SJSA1 (cell line): ENCODE measurements at places on chromosomes 1 and 21. TPM values are rescaled to one million over a fixed set of nuclear protein-coding genes. Genes with fewer than 3 reads are reported as not detected.

DNA sequence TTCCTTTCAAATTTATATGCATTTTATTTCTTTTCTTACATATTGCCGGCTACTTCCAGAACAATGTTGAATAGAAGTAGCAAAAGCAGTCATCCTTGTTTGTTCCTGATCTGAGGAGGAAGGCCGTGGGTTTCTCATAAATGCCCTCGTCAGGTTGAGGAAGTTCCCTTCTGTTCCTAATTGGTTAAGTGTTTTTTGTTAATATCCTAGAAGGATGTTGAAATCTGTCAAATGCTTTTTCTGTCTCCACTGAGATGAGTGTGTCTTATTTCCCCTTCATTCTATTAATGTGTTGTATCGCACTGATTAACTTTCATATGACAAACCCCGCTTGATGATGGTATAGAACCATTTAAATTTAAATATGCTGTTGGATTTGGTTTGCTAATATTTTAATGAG lies 15.4 kb downstream of the TTLL10 start:
- DNase-seq: no peak

ERRFI1 gene
- 18.4 and 21.7 TPM in 2 replicates for total RNA-seq

TMEM53 gene
- 1.6 and 17.2 TPM in 2 replicates for total RNA-seq

- no peak for DNase-seq
Measured at GRCh38 chr1:162087111-162087510, 17.6 kb downstream of the NOS1AP start.

DNA sequence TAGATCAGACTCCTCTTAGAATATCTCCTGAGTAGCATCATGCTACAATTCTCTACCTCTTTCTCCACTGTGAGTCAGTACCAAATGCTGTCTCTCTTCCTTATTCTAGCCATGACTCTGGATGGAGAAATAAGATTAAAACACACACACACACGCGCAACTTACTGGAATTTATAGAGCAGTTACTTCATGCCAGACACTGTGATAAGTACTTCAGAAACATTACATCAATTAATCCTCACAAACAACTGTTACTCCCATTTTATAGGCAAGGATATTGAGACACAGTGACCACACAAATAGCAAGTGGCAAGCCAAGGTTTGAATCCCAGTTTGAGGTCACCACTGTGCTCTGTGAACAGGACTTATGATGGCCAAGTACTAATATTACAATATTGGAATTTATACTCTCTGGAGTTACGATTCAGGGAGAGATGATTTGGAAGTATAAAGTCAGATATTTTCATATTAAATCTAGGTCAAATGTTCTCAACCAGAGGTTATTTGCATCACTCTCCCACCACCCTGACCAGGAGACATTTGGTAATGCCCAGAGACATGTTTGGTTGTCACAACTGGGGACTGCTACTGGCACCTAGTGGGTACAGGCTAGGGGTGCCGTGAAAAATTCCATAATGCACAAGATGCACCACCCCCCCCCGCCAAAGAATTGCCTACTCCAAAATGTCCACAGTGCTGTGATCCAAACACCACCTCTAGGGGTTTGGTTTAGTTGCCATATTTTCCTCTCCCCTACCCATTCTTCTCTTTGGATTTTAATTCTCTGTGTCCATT lies 221.6 kb downstream of the LTN1 start:
- DNase-seq: no peak

DNA sequence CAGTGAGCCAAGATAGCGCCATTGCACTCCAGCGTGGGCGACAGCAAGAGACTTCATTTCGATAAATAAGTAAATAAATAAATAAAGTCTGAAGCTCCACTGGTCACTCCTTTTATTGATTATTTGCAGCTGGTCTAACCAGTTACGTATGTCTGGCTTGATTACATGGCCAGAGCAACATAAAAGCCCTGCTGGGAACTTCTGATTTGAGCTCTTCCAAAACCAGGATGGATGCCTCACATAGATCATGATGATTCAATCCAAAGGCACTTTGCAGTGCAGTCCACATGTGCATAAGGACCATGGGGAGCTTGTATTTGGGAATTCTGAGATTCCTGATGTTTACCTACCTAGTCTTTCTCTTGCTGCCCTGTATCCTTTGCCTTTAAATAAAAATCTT lies 24.0 kb downstream of the NSUN4 start:
- DNase-seq: no peak

- DNase-seq: no peak
Measured at GRCh38 chr1:26792924-26793323, 5.2 kb downstream of the PIGV start.

DIRAS3 gene
- 1.1 and 3.0 TPM in 2 replicates for total RNA-seq

- peak; percentile 69 for DNase-seq
Measured at GRCh38 chr1:183702087-183702812, 49.1 kb upstream of the APOBEC4 start.

MANEAL gene
- 0.95 TPM in 1 of 2 replicates, not detected in the other for total RNA-seq

EFNA3 gene
- 0.21 and 0.85 TPM in 2 replicates for total RNA-seq

GRCh38 chr1:221449194-221449593 lies 292.7 kb downstream of the DUSP10 start:
- DNase-seq: no peak

- no peak for DNase-seq
Measured at GRCh38 chr1:164647211-164647610, 88.2 kb downstream of the PBX1 start.

DNA sequence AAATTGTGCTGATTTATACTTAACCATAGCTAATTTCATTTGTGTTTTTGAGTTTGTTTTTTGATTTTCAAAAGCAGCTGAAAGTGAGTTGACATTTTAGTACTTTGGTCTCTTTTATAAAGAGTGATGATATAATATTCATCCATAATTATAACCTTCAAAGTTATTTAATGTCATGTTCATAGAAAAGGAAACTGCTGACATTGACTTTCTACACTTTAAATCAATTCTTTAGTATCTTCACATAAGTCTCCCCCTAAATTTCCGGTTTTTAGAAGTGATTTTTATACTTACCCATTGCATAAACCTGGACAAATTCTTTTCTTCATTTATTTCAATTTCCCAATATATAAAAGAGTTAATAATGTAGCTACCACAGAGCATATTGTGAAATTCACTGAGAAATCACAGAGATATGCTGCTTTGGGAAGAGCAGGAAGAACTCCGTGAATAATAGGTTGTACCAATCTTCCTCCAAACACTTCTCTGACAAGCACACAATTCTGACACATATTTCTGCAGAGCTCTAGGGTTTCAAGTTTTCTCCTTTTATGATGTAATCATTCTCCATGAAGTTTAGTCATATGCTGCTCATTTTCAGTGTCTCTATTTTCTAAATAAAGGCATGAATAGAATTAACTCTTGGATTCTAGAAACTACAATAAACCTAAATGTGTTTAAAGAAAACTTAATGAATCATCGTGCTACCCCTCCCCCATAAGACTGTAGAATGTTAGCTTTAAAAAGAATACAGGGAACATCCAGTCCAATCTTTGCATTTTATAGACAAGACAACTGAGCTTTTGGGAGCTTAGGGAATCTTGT lies 25.6 kb upstream of the CDC42BPA start:
- DNase-seq: peak; percentile 85

- DNase-seq: no peak
Measured at GRCh38 chr1:181514298-181515290, 31.3 kb downstream of the CACNA1E start.

DNA sequence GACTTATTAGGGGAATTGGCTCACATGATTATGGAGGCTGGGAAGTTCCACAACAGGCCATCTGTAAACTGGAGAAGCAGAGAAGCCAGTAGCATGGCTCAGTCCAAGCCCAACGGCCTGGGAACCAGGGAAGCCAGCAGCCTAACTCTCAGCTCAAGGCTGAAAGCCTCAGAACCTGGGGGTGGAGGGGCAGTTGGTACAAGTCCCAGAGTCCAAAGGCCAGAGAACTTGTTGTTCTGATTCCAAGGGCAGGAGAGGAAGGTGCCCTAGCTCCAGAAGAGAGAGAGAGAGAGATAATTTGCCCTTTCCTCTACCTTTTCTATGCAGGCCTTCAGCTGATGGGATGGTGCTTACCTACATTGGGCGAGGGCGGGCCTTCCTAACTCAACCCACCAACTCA lies 55.3 kb downstream of the MAN1C1 start:
- DNase-seq: no peak

AUNIP gene
- total RNA-seq: 5.9 and 9.5 TPM in 2 replicates

DNA sequence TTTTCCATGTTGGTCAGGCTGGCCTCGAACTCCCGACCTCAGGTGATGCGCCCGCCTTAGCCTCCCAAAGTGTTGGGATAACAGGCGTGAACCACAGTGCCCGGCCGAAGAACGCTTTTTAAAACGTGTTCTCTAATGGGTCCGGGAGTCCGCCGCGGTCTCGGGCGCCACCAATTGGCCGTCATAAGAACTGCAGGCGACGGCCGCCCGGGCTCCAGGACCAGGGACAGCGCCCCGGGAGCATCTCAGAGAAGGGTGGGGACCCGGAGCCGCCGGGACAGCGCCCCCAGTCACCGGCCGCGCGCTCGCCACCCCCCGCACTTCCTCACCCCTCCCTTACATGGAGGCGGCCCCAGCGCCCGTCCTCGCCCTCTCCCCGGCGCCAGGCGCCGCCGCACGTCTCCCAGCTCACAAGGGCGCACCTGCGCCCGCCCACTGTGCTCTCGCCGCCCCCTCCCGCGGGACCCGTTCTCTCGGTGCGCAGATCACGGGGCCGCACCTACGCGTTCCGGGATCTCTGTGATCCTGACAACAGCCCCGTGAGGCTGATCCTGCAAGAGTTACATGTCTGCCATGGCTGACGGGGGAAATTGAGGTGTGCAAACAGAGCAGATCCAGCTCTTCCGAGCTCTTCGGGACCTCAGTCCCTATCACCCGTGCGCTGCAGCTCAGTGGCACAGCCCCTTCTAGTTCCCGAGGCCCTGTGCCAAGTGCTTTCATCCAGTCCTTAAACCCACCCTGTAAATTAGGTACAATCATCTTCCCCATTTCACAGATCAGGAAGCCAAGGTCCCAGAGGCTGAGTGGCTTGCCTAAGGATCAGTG lies 9.8 kb downstream of the RAP1GAP start:
- peak; percentile 82 for DNase-seq

TTC3 gene
- 184 and 259 TPM in 2 replicates for total RNA-seq

DNASE2B gene
- total RNA-seq: not detected in 2 replicates

DNA sequence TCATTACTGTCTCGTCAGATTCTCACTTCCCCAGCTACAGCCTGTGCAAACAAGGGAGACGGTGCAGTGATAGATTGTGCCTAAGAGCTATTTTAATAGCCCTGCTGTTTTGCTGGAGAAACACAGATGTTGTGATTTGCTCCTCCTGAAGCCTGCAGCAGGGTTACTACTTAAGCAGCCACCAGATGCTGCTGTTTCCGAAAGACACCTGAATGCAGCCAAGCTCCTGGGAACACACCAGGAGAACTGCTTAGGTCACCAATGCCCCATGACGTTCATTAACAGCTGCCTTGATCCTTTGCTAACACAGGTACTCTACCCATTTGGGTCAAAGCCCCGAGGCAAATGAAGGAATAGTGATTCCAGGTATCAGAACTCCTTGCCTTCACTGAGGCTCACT lies 411.8 kb upstream of the DAB1 start:
- no peak for DNase-seq

GRCh38 chr1:222956601-222957000 lies 141.8 kb downstream of the DISP1 start:
- no peak for DNase-seq

FBXO2 gene
- total RNA-seq: not detected in 2 replicates

DNA sequence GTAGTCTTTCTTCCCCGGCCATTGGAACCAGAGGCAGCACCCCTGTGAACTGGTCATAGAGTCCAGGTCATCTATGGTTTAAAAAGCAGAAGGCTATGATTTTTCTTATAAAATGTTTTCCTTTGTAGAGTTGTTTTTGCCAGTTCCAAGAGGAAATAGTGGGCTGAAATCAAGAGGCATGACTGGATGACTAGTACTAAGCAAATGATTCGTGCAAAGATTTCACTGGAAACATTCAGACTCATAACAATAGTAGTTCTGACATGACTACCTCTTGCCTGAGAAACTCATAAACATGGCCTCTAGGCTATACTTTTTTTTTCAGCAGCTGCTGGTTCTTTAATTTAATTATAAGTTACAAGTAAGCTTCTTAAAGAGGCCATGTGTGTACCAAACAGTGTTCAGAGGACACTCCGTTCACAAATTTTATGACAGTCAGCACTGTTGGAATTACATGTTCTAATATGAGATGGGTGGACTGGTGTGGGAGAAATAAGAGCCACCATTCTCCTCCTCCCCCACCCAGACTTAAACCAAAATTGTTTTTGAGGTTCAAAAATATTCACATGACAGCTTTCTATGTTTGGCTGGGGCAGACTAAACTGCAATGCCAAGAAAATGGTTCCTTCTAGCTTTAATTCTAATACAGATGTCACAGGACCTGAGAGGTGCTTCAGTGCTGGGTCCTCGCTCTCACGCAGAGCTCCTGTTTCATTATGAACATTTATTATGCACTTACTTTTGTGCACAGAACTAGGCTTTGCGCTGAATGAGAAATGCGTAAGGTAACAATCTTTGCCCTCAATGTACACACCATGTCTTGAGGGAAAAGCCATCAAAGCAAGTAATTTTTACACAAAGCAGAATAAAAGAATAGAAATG lies 147.5 kb downstream of the ZC3H11B start:
- peak; percentile 16 for DNase-seq

DNA sequence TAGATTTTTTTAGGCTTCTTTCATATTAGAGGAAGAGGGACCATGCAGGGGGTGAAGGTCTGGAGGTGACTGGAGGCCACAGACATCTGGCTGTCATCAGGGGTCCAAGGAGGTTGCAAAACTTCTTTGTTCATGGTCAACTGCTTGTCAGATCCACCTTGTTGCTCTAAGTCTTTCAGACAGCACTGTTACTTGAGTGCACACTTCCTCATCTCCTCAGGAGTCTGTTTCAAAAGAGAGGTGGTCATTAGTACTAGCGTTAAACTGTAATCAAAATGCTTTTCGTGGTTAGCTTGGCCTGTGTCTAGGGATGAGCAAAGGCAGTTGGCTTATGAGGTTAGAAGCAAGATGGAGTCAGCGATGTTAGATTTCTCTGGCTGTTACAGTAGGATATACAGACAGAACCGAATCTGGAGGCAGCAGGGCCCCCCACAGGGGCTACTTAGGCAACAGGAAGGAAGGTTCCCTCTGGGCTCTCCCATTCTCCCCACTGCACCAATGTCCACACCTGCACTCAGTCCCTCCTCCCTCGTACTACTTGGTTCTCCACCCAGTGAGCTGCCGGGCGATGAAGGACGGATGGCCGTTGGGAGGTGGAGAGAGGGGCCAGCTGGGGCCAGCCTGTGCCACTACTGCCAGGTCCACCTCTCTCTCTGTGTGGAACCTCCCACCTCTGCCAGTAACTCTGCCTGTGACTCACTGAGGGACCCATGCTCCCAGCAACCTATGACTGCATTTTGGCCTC lies 57.2 kb downstream of the TOR1AIP2 start:
- no peak for DNase-seq

- DNase-seq: no peak
Measured at GRCh38 chr1:68273530-68273929, 41.2 kb upstream of the WLS start.
